ENCODE measurements at places on chromosomes 1 and 21. TPM values are rescaled to one million over a fixed set of nuclear protein-coding genes. Genes with fewer than 3 reads are reported as not detected.

The SVBP gene
- 21.6 TPM for total RNA-seq

The RAB3B gene
- 7.2 TPM for total RNA-seq

The ZNF648 gene
- total RNA-seq: not detected

The DCDC2B gene
- total RNA-seq: not detected

The FMO3 gene
- total RNA-seq: 76.3 TPM

The BCAN gene
- under 0.01 TPM for total RNA-seq

The GON4L gene
- total RNA-seq: 30.9 TPM

The PLA2G2A gene
- not detected for total RNA-seq

The NR0B2 gene
- not detected for total RNA-seq

The CRABP2 gene
- 70.4 TPM for total RNA-seq

The CHTOP gene
- total RNA-seq: 34.0 TPM

The CNST gene
- total RNA-seq: 20.0 TPM

The ROR1 gene
- total RNA-seq: 10.8 TPM

The KRTAP20-4 gene
- not detected for total RNA-seq

The WRAP73 gene
- 15.2 TPM for total RNA-seq

The EVA1C gene
- 4.6 TPM for total RNA-seq

The UBL4B gene
- not detected for total RNA-seq

The ZNF687 gene
- total RNA-seq: 8.2 TPM

The GNB1 gene
- 52.1 TPM for total RNA-seq

The C1QA gene
- total RNA-seq: 0.26 TPM

The PAX7 gene
- total RNA-seq: not detected

The KIF14 gene
- 4.0 TPM for total RNA-seq

The MXRA8 gene
- 397 TPM for total RNA-seq

The PCBP3 gene
- 1.7 TPM for total RNA-seq

The APCS gene
- not detected for total RNA-seq

The ACTL8 gene
- not detected for total RNA-seq

The NTMT2 gene
- total RNA-seq: not detected

The SELENOF gene
- 207 TPM for total RNA-seq

The PRMT2 gene
- 152 TPM for total RNA-seq

The TMEM269 gene
- total RNA-seq: not detected

The MROH9 gene
- total RNA-seq: 0.26 TPM

The LCE3D gene
- not detected for total RNA-seq

The PRAMEF1 gene
- not detected for total RNA-seq

The PRAMEF9 gene
- not detected for total RNA-seq

Measured in fibroblast of lung (primary cell).